ENCODE measurements at places on chromosomes 3 and 15.

- DNase-seq: no peak
These were observed 448 bp downstream of the SHISA5 start for GRCh38 chr3:48503401-48504050.

DNA sequence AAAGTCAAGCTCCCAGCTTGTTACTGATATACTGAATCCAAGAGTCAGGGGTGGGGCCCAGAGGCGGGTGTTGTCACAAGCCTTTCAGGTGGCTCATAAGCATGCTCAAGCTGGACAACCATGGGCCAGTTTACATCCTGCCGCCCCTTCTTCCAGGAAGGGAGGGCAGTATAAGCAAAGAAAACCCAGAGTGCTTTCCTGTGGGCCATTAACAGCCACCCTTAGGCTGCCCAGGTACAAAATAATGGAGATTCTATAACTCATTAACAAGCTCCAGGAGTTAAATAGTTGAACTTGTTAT lies 183.2 kb downstream of the NTRK3 start:
- no peak for DNase-seq

- no peak for DNase-seq
These were observed 66.5 kb downstream of the LEKR1 start for GRCh38 chr3:156892701-156893100.

DNA sequence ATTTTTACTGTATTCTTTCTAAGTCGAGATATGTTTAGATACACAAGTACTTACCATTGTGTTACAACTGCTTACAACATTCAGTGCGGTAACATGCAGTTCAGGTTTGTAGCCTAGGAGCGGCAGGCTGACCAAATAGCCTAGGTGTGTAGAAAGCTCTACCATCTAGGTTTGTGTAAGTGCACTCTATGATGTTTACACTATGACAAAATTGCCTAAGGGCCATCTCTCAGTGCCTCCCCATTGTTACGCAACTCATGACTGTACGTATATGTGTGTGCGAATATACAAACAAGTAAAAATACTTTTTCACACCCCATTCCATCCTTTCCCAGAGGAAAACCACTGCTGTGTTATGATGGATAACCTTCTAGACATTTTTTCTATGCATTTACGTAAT lies 44.3 kb downstream of the PXYLP1 start:
- DNase-seq: no peak

GRCh38 chr15:97026781-97027180 lies 696.3 kb downstream of the NR2F2 start:
- no peak for DNase-seq
